ENCODE measurements at places on chromosomes 7 and 10. TPM values are rescaled to one million over a fixed set of nuclear protein-coding genes. Genes with fewer than 3 reads are reported as not detected.

Gene MOGAT3
- total RNA-seq = not detected

GRCh38 chr7:141071260-141071854 lies 2.5 kb upstream of the TMEM178B start:
- no peak for DNase-seq

Gene FAM25G
- not detected for total RNA-seq

Gene JAKMIP3
- 0.49 TPM for total RNA-seq
